H1 (cell line): ENCODE measurements at places on chromosomes 3 and 15. TPM values are rescaled to one million over a fixed set of nuclear protein-coding genes. Genes with fewer than 3 reads are reported as not detected.

Gene STRIT1
- total RNA-seq: 0.38 and 0.47 TPM in 2 replicates

DNA sequence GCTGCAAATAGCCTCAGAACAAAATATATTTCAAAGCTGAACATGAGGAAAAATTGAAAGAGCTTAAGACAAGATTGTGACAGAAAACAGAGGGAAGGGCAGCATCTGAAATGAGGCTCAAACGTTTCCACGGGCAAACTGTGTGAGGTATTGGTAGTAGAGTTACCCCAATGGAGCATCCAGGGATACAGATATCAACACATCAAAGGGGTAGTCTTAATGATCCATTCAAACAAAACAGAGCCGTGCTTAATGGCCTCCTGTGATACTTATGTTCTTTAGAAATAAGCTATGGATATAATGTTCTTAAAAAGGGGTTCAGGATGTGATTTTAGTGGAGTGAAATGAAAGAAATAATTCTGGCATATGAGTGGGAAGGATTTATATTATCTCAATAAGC lies 430.3 kb upstream of the PDZRN3 start:
- H3K27me3 ChIP-seq: no peaks in the 10 kb centered on the region
- H3K36me3 ChIP-seq: no peaks in the 10 kb centered on the region
- no peak overlapping the region for H3K27ac ChIP-seq
- no peak overlapping the region for H3K4me3 ChIP-seq
- no peak for DNase-seq

DNA sequence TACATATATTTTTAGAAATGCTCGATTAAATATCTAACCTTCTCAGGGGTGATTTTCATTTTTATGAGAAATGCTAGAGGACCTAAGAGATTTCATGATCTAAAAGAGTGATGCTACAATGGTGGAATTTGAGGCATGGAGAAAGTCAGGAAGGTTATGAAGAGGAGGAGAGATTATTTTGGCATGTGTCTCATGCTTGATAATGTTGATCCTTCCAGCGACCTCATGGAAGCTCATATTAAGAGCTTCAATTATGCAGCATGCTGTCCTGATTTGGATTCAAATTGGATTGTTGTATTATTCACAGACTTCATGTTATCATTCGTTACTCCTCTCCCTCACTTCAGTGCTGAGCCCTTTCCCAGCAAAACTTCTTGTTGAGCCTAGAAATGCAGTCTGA lies 112.5 kb downstream of the RAP2B start:
- no peaks in the 10 kb centered on the region for H3K27me3 ChIP-seq
- H3K4me3 ChIP-seq: no peak overlapping the region
- DNase-seq: no peak
- no peaks in the 10 kb centered on the region for H3K4me1 ChIP-seq

GRCh38 chr15:90881181-90881977 lies 2.9 kb upstream of the FES start:
- peaks cover 16% of the 10 kb centered on the region for H3K36me3 ChIP-seq
- no peak overlapping the region for H3K27ac ChIP-seq
- no peak for DNase-seq

Gene GMNC
- total RNA-seq: 0.24 and 0.50 TPM in 2 replicates

GRCh38 chr3:124019291-124019690 lies 27.4 kb upstream of the ROPN1 start:
- no peak overlapping the region for H3K4me3 ChIP-seq
- DNase-seq: no peak
- H3K27ac ChIP-seq: no peak overlapping the region
- no peaks in the 10 kb centered on the region for H3K27me3 ChIP-seq
- H3K4me1 ChIP-seq: no peaks in the 10 kb centered on the region

Gene CAPN3
- total RNA-seq: 0.75 and 0.80 TPM in 2 replicates

Gene CPNE9
- total RNA-seq: 4.4 and 4.8 TPM in 2 replicates

Gene PDIA5
- 32.8 and 36.5 TPM in 2 replicates for total RNA-seq

Gene DUOX2
- total RNA-seq: not detected in 2 replicates

GRCh38 chr15:24054547-24055245 lies 367.6 kb upstream of the NDN start:
- H3K4me1 ChIP-seq: no peaks in the 10 kb centered on the region
- H3K4me3 ChIP-seq: no peak overlapping the region
- DNase-seq: no peak
- no peak overlapping the region for H3K27ac ChIP-seq

DNA sequence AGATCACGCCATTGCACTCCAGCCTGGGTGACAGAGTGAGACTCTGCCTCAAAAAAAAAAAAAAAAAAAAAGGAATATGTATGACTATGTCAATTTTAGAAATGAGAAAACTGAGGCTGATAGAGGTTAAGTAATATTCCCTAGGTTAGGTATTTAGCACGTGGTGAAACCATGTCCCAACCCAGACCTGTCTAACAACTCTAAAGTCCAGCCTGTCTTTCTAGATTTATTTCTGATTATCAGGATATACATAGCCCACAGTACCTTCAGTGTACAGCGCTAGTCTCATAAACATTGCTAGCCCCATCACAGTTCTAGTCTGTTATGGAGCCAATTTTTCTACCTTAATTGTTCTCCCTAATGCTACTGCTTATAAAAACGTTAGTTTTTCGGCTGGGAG lies 88.4 kb upstream of the RAP2B start:
- H3K4me3 ChIP-seq: no peak overlapping the region
- H3K36me3 ChIP-seq: no peaks in the 10 kb centered on the region

Gene EOMES
- total RNA-seq: 0.47 and 0.50 TPM in 2 replicates

- DNase-seq: no peak
- H3K4me3 ChIP-seq: no peak overlapping the region
- H3K27me3 ChIP-seq: no peaks in the 10 kb centered on the region; the same call in 1 of the 2 replicates
Observed at GRCh38 chr15:90654233-90655136, 62.7 kb upstream of the BLM start.

Gene SHF
- total RNA-seq: 23.9 and 26.7 TPM in 2 replicates

Gene TMEM266
- total RNA-seq: 1.7 and 2.6 TPM in 2 replicates

Gene NKIRAS1
- 7.0 and 7.6 TPM in 2 replicates for total RNA-seq

GRCh38 chr3:131143802-131144201 lies 117.1 kb downstream of the NEK11 start:
- DNase-seq: no peak
- no peak overlapping the region for H3K27ac ChIP-seq
- no peaks in the 10 kb centered on the region for H3K4me1 ChIP-seq

Gene TM4SF18
- 2.9 and 3.3 TPM in 2 replicates for total RNA-seq

Gene SLC51B
- total RNA-seq: not detected in 2 replicates

Gene SLC24A5
- total RNA-seq: not detected in 2 replicates

DNA sequence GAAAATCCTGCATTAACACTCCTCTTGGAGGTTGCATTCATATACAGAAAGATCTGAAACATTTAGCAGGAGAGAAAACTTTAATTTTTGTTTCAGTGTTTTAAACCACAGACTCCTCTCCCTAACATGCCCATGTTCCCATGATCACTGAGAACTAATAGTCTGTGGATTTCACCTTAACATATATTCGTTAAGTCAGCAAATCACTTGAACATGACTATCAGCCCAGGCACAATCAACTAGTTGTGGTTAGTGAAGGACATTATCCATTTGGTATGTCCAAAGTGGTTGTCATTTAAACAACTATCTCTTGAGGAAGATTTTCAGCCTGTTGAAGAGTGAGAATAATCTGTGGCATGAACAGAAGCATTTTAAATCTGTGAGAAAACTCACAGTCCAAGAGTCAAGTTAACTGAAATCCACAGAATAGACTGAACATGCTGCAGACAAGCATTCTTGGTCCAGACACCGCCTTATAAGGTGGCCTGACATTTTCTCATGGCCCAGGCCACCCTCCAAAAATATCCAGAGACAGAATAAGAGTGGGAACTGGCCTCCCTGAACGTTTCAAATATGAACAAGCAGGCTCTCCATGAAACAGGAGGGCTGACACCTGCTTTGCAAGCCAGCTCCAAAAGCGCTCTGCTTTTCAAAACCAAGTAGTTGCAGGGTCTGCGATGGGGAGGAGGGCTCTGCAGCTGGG lies 39.9 kb upstream of the ADCY5 start:
- H3K27me3 ChIP-seq: no peaks in the 10 kb centered on the region
- no peaks in the 10 kb centered on the region for H3K4me1 ChIP-seq

DNA sequence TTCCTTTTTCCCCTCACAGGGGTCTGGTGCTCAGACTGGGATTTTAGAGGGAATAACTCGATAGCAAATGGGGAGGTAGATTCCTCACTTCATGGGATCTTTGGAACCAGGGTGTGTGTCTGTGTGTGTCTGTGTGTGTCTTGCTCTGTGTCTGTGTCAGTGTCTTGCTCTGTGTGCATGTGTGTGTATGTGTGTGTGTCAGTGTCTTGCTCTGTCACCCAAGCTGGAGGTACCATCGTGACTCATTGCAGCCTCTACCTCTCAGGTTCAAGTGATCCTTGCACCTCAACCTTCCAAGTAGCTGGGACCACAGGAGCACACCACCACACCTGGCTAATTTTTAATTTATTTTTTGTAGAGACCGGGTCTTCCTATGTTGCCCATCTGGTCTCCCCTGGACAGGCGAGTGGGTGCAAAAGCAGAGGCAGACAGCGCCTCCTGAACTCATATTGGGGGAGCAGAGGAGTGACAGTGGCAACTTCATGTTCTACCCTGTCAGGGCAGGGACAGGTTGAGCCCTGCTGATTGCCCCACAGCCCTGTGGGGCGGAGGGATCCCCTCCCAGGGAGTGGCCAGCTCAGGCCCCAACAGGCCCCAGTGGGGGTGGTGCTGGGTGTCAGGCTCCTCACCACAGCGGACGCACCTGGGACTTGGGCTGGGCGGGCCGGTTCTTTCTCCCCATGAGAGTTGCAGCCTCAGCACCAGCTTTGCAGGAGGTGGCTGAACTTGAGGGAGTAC lies 10.4 kb upstream of the SEMA4B start:
- H3K27ac ChIP-seq: no peak overlapping the region
- no peak for DNase-seq
- H3K4me3 ChIP-seq: no peak overlapping the region
- no peaks in the 10 kb centered on the region for H3K27me3 ChIP-seq

Gene MFSD1
- 9.3 and 11.0 TPM in 2 replicates for total RNA-seq

- no peaks in the 10 kb centered on the region for H3K27me3 ChIP-seq
- no peak for DNase-seq
- H3K36me3 ChIP-seq: no peaks in the 10 kb centered on the region
- H3K4me3 ChIP-seq: no peak overlapping the region
- H3K27ac ChIP-seq: no peak overlapping the region
Observed at GRCh38 chr15:32679298-32679690, 37.8 kb downstream of the SCG5 start.

- H3K4me1 ChIP-seq: no peaks in the 10 kb centered on the region; the same call in 1 of the 2 replicates
- H3K27ac ChIP-seq: peak overlapping the region; percentile 98
- H3K27me3 ChIP-seq: no peaks in the 10 kb centered on the region
- no peaks in the 10 kb centered on the region; the same call in none of the 2 replicates for H3K36me3 ChIP-seq
- DNase-seq: no peak
Observed at GRCh38 chr15:80989081-80989517, 520 bp downstream of the MESD start.

DNA sequence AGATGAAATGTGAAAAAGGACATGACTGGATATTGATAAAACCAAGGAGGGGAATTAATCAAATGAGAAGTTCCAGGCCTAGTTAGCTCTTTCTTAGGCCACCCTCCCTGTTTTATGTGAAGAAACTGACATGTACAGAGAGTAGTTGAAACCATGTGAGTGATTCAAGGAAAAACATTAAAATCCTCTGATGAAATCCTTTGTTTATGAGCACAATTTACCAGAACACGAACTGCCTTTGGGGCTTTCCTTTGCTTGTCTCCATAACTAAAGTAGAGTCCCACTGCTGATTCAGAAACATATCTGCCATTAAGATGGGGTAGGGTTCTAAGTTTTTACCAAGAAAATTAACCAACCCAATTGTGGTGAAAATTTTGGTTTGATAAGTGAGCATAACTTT lies 558.3 kb downstream of the NR2F2 start:
- peaks cover 16% of the 10 kb centered on the region; the same call in 1 of the 2 replicates for H3K4me1 ChIP-seq
- no peak overlapping the region for H3K27ac ChIP-seq
- H3K27me3 ChIP-seq: no peaks in the 10 kb centered on the region
- no peak for DNase-seq

- no peak overlapping the region for H3K4me3 ChIP-seq
- no peaks in the 10 kb centered on the region for H3K36me3 ChIP-seq
- no peaks in the 10 kb centered on the region for H3K27me3 ChIP-seq
- no peak for DNase-seq
- no peak overlapping the region for H3K27ac ChIP-seq
- 0 out of 2 replicates have a peak, but pooled peaks cover 3% of the 10 kb centered on the region for H3K4me1 ChIP-seq
Observed at GRCh38 chr15:71601038-71601834, 209.1 kb upstream of the NR2E3 start.

GRCh38 chr3:17399586-17399985 lies 342.8 kb downstream of the TBC1D5 start:
- H3K27me3 ChIP-seq: no peaks in the 10 kb centered on the region
- DNase-seq: no peak
- no peaks in the 10 kb centered on the region for H3K4me1 ChIP-seq
- H3K36me3 ChIP-seq: no peaks in the 10 kb centered on the region
- H3K4me3 ChIP-seq: no peak overlapping the region

- DNase-seq: no peak
- no peaks in the 10 kb centered on the region for H3K36me3 ChIP-seq
- no peak overlapping the region for H3K27ac ChIP-seq
Observed at GRCh38 chr3:30631243-30631904, 25.0 kb downstream of the TGFBR2 start.

Gene FEZF2
- total RNA-seq: not detected in 2 replicates

Gene C3orf22
- not detected in 2 replicates for total RNA-seq

DNA sequence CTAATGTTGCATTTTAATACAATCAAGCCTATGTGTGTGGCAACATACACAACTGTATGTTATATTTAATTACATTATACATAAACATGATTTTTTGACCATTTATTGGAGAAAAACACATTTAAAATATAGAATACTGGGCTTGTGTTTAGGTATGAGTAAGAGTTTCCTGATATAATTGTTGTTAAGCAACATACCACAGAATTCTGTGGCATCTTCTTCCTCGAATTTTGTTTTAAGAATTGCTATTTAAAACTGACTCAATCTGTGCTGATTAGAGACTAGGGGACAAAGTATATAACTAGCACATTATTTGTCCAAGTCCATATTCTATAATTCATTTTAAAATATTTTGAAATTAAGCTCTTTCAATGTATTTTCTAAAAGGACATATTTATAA lies 376.8 kb upstream of the THBS1 start:
- no peaks in the 10 kb centered on the region for H3K4me1 ChIP-seq
- DNase-seq: no peak
- no peak overlapping the region for H3K27ac ChIP-seq

DNA sequence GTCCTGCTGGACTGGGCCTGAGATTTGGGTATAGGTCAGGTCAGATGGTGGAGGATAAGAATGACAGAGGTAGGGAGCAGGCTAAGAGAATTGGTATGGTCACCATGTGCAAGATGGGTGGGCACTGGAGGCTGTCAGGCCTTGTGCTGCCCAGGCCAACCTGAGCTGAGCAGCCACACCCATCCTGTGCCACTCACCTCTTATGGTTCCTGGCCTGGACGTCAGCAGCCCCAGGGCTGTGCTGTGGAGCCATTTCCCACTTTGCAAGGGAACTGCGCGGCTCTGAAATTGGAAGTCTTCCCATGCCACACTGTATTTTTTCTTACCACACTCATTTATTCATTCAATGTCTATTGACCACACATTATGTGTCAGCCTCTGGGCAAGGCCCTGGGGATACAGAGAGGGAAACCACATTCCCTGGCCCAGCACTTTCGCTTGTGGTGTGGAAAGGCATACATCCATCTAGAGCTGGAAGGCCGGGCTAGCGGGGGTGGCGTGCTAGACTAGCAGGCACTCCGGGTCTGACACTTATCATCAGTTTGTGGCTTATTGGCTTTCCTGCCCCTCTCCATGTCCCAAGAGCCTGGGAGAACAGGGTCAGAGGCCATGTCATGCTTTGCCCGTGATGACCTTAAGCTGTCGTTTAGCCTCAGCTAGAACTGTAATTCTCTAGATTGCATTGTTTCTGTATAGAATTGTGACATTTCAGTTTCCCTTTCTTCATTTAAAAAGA lies 51.1 kb upstream of the POLG start:
- H3K4me1 ChIP-seq: peaks cover 33% of the 10 kb centered on the region
- H3K4me3 ChIP-seq: no peak overlapping the region
- no peak overlapping the region for H3K27ac ChIP-seq
- H3K27me3 ChIP-seq: peaks cover 25% of the 10 kb centered on the region
- H3K36me3 ChIP-seq: no peaks in the 10 kb centered on the region
